NCI-H1694 treated with DMSO at 0.1 percent for 48 hours (cell line): ENCODE measurements at places on chromosomes 7 and 10.
A peak's percentile ranks its signal among the peaks of the same experiment; 100 is the strongest.

- no peak for DNase-seq
Observed at GRCh38 chr10:79148452-79149344, 79.9 kb downstream of the ZMIZ1 start.

- DNase-seq, result no peak
Observed at GRCh38 chr10:867807-868206, 63.7 kb downstream of the LARP4B start.

DNA sequence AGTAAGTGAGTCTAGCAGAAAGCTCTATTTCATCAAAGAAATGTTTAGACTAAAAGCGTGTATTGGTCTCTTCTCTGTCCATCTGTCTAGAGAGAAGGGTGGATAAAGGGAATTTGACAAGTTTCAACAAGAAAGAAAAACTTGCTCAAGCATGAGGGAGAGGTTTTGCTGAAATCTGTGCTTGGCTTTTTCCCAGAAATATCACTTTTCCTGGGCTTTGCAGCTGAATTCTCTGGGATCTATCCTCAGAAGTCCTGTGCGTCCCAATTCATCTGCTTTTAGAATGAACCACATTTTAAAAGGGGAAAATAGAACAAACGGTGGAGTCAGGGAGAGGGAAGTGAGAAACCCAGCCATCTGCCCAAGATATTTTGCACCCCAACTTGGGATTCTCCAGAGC lies 59.6 kb upstream of the CELF2 start:
- no peak for DNase-seq

DNA sequence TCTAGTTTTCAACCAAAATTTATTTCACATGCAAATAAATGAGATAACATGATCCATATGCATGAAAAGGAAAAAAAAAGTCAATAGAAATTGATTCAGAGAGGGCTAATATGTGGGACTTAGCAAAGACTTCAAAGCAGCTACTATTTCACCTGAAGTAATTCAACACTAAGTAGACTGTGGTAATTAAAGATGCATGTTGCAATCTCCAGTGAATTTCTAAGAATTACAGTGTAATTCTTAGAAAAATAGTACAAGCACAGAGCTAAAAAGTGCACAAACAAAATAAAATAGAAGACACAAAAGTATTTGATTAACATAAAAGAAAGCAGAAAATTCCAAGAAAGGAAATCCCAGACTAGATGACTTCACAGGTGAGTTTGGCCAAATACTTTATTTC lies 25.7 kb downstream of the GPR22 start:
- no peak for DNase-seq

DNA sequence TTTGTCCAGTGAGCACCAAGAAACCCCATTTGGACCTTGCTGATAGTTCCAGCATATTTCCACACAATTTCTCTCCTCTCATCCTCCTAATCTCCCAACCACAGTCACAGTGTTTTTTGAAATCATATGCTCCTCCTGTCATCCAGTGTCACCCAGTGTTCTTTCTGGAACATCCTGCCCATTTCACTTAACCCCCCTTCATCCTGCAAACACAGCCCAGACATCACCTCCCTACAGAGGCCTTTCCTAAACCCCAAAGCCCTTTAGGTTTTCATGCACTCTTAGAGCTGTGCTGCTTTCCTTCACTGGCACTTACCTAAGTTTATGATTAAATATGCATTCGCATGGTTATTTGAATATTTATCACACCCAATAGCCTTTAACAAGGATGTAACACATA lies 1158.0 kb upstream of the C7orf33 start:
- no peak for DNase-seq

- DNase-seq, result no peak
Observed at GRCh38 chr10:23694446-23694920, 255.6 kb downstream of the OTUD1 start.

DNA sequence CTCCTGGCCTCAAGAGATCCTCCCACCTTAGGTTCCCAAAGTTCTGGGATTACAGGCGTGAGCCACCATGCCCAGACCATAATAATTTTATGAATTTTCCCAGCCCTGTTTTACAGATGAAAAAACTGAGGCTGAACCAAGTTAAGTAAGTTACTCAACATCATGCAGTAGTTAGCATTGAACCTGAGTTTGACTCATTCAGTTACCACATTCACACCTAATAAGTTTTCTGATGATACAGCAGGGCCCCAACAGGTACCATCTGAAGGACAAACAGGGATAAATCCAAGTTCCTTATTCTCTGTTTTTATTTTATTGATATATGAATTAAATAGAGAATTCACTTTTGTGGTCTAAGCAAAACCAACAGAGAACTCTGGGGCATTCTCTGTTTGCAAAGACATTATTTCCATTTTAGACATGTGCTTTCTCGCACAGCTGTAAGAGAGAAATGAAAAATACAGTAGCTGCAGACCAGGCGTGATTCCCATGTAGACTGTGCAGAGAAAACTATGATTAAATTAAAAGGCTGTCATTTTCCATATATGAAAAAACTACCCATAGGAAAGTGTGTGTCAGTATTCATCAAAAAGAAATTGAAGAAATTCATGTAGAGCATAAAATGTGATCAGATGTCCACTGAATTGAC lies 26.6 kb downstream of the APBB1IP start:
- no peak for DNase-seq

GRCh38 chr10:97200616-97201015 lies 14.9 kb upstream of the SLIT1 start:
- no peak for DNase-seq

GRCh38 chr10:33041783-33042437 lies 83.9 kb upstream of the ITGB1 start:
- no peak for DNase-seq

GRCh38 chr7:35386816-35387706 lies 133.2 kb upstream of the TBX20 start:
- no peak for DNase-seq

GRCh38 chr7:106590209-106590816 lies 70.6 kb downstream of the CCDC71L start:
- no peak for DNase-seq

- no peak for DNase-seq
Observed at GRCh38 chr7:318476-318875, 28.5 kb downstream of the FOXL3 start.

DNA sequence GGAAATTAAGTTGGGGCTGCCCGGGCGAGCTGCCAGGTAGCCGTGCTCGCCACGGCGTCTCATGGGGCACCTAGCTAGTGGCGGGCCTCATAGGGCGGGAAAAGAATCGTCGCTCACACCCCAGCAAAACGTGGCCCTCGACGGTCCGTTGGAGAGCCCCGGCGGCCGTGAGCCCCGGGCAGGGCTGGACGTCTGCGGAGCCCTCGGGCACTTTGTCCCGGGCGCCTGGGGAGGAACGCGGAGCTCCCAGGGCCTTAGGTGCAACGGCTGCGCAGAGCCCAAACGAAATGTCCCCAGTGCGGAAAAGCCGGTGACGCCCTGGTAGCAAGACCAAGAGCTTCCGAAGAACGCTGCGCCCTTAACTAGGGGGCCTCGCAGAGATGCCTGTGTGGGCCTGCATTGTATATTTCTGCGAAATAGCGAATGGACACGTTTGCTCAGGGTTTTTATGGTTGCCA lies 866 bp upstream of the SFMBT2 start:
- no peak for DNase-seq

GRCh38 chr7:52838981-52839411 lies 196.4 kb upstream of the POM121L12 start:
- no peak for DNase-seq

GRCh38 chr10:117499248-117500105 lies 43.1 kb upstream of the EMX2 start:
- DNase-seq, result no peak

DNA sequence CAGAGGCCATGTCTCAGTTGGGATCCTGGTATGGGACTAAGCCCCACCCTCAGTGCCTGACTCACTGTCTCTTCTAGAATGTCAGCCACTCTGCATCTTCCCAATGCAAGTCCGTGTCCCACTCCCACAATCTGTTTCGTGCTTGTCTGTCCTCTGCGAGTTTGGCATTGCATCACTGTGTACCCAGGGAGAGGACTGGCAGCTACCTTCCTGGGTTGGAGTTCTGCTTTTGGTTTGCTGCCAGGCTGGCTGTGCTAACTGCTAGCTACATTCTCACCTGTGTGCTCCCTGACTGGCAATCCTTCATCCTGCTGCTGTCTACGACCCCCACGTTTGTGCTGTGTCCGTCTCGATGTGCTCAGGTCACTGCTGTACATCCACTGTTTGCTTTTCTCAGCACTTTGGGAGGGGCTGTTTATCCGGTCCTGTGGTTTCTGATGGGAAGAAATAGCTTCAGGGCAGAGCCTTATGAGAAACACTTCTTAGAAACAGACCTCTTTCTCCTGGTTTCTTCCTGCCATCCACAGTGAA lies 56.0 kb upstream of the GLI3 start:
- no peak for DNase-seq

DNA sequence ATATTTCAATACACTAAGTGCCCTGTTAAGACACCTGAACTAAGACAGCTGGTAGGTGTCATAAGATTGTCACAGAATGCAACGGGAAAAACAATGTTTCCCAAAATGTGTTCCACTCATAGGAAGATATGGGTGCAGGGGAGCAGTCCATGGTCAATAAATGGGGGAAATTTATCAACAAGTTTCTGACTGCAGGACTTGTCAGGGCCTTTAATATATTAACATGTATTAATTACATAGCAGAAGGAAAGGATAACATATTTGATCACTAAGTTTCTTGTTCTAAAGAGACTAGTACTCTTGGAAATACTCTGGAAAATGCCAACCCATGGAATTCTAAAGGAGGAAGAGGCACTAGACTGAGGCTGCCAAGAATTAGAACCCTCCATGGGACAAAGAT lies 6.7 kb downstream of the RBP3 start:
- no peak for DNase-seq

- DNase-seq, result no peak
Observed at GRCh38 chr10:116260599-116260998, 12.4 kb downstream of the GFRA1 start.

DNA sequence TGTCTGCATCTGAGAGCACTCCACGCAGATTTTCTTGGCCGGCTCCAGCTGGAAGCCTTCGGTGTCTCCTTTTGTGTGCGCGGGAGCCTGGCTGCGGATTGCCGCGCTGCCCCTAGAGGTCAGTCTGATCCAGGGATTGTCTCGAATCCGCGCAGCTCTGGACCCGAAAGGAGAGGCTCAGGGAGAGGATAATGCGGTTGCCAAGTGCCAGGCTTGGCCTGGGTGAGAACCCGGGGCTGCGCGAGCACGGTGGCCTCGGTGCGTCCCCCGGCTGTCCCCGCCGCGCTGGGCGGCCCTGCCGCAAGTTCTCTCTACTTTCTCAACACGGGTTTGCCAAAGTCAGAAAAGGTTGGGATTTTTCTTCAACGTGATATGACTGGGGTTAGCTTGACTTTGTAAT lies 140.9 kb downstream of the ADCYAP1R1 start:
- peak; percentile 93 for DNase-seq

DNA sequence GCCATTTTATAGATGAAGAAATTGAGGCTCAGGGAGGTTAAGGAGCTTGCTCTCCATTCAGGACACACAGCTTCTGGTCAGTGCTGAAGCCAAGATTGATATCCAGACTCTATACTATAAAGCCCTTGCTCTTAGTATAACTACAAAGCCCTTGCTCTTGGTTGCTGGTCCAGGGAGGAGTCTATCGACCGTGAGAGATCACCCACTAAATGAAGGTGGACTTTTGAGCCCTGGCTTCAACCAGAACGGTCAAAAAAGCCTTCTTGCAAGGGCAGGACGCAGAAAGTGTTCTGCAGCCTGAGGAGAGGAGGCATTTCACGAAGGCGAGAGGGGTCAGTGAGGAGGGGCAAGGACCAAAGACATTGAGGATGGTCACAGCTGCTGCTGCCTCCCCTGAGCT lies 176.3 kb downstream of the CYP26A1 start:
- no peak for DNase-seq

DNA sequence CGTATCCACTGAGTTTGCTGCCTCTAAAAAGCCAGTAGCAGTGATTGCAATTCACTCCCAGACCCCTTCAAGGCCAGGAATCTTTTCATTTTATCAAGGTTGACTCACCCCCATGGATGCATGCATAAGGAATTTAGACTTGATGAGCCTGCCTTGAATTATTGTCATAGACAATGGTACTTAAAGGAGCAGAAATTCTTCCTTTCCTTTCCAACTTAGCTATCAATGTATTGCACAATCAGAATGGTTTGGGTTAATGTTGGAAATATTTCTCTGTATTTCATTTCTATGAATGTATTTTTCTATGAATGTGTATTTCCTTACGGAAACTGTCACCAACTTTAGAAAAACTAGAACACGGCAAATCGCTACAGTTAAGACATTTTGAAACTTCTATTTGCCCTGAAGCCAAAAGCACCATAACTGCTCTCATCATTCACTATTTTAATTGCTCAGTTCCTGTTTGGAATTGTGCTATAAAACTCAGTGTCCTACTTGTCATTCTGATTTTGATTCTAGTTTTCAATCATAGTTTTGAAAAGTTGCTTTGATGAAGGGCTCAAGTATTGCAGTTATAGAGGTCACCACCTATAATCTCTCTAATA lies 355.7 kb upstream of the AKR1E2 start:
- no peak for DNase-seq

DNA sequence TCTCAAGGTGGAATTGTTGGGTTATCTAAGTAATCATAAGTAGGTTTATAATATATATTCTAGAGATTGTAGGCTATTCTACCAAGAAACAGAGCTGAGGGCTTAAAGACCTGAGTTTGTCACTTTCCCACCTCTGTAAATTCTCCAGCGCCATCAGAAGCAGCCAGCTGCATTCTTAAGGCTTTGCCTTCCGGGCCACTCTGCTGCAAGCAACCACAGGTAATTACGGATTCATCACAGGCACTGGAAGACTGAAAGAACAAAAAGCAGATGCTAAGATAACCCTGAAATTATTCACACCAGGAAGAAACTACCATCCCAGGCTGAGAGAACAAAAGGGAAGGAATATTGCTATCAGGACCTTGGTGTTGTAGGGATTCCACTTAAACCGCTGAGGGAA lies 137.8 kb upstream of the JCAD start:
- DNase-seq, result no peak

- DNase-seq, result no peak
Observed at GRCh38 chr10:104640339-104641186, 527 bp upstream of the SORCS3 start.

DNA sequence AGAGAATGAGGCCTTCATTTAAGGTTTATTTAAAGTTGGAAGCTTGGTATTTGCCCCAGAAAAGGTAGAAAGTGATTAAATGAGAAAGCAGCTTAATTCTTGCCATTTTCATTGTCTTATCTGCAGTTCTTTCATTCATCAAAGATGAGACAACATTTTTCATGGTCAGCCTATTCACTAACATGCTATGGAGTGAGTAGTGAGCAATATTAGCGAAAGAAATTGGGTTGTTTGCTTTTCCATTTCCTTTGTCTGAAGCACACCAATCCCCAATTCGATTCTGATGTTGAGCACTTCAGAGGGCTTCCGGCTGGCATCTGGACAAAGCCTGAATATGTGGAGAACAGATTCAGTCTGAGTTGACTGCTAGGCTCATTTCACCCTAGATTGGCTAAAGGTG lies 317.2 kb downstream of the BBS9 start:
- DNase-seq, result no peak

GRCh38 chr10:81866753-81867152 lies 8.2 kb upstream of the NRG3 start:
- DNase-seq, result no peak
